Esophagus squamous epithelium (tissue), 5 donors: ENCODE measurements at places on chromosomes 5 and 9.

DNA sequence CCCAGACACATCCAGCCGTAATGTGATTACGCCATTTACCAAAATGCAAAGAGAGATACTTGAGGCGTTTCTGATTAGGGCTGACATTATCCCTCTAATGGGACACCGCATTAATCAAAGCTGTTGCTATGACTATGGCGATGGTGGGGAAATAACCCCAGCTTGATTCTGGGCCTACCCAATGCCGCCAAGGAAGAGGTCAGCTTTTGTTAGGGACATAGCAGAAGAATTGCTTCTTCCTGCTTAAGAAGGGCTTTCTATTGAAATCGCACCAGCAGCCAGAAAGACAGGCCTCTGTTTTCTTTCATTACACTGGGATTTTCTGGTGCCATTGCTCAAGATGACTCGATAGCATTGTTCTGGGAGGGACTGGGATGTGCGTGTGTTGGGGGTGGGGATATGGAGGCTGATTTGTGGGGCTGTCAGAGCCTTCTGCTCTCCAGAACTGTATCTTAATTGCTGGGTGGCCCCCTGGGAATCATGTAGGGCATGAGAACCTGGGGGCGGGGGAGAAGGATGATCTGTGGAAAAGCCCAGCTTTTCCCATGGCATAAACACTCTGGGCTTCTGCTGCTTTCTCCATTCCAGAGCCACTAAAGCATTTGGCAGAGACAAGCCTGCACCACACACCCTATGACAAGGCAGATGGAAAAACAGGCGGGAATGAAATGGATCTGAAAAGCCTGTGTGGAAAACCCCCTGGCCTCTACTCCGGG lies 106.5 kb upstream of the RAD23B start:
- DNase-seq, result no peak

DNA sequence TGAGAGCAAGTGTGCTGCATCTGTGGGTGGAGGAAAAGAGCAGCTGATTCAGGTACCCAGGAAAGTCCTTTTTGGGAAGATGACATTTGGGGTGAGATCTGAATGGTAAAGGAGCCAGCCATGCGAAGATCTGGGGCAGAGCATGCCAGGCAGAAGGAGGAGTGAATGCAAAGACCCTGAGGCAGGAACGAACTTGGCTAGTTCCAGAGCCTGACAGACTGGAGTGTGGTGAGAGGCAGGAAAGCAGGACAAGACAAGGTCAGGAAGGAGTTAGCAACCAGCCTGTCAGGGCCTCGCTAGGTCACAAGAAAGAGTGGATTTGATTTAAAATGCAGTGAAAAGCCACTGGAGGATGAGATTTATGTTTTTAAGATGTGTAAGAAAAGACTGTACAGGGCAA lies 28.2 kb downstream of the RGS7BP start:
- DNase-seq, result no peak

GRCh38 chr9:127654619-127655018 lies 42.5 kb downstream of the STXBP1 start:
- DNase-seq, result no peak

- no peak for DNase-seq
Observed at GRCh38 chr5:116454417-116454927, 120.2 kb downstream of the SEMA6A start.

DNA sequence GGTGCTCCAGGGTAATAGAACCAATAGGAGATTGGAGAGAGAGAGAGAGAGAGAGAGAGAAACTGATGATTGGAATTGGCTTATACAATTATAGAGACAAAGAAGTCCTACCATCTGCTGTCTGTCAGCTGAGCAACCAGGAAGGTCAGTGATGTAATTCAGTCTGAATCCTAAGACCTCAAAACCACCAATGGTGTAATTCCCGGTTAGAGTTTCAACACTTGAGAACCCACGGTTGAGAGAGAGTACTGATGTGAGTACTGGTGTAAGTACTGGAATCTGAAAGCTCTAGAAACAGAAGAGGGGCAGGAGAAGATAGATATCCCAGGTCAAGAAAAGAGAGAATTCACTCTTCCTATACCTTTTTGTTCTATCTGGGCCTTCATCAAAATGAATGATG lies 775.8 kb downstream of the EFNA5 start:
- no peak for DNase-seq
